ENCODE measurements at places on chromosomes 4 and X.

- no peak for DNase-seq
These were observed 1472.0 kb downstream of the FAM133A start for GRCh38 chrX:95145848-95146490.

GRCh38 chrX:44036336-44036735 lies 63.1 kb upstream of the NDP start:
- no peak for DNase-seq

GRCh38 chr4:10104211-10104990 lies 12.2 kb downstream of the WDR1 start:
- no peak for DNase-seq

GRCh38 chr4:110792036-110792435 lies 169.2 kb upstream of the PITX2 start:
- no peak for DNase-seq

- no peak for DNase-seq
These were observed 30.9 kb downstream of the REELD1 start for GRCh38 chr4:146245246-146245645.

All from WERI-Rb-1 (cell line).